Activated CD4-positive, alpha-beta T cell treated with anti-CD3 and anti-CD28 coated beads, Interleukin-2, amount 50 U/mL, for 4 hours (primary cell): ENCODE measurements at places on chromosomes 6 and 20.

- no peak for DNase-seq
Observed at GRCh38 chr6:56529594-56530191, 113.0 kb downstream of the DST start.

DNA sequence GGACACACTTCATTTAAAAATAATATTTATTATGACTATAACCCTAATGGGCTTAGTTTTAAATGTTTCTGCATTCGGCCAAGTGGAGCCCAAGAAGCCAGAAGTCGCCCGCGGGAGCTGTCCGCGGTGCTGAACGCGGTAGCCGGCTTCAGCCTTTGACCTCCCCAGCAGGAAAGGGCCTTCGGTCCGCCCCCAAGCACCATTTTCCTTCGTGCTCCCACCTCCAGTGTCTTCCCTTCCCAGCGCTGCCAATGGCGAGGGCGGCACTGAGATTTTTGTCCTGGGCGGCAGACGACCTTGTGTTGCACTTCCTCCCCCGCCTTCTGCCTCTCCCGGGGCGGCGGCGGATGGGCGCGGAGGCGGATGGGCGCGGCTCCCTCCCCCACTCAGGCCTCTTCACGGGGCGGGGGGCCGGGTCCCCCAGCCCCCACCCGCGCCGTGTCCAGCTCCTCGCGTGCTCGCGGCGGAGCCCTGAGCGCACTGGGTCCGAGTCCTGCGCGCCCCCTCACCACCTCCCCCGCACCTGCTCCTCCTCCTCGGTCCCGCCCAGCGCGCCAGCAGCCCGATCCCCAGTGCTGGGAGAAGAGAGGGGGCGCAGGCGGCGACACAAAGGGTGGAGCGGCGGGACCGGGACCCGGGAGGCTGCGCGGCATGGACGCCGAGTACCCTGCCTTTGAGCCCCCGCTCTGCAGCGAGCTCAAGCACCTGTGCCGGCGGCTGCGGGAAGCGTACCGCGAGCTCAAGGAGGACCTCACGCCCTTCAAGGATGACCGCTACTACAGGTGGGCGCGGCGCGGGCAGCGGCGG lies 23.6 kb upstream of the TMEM181 start:
- DNase-seq = peak; percentile 43

GRCh38 chr6:5645328-5646290 lies 361.1 kb downstream of the NRN1 start:
- DNase-seq = no peak

- no peak for DNase-seq
Observed at GRCh38 chr6:77786935-77787629, 134.2 kb downstream of the MEI4 start.

GRCh38 chr20:1203630-1204029 lies 376 bp downstream of the C20orf202 start:
- DNase-seq = no peak

DNA sequence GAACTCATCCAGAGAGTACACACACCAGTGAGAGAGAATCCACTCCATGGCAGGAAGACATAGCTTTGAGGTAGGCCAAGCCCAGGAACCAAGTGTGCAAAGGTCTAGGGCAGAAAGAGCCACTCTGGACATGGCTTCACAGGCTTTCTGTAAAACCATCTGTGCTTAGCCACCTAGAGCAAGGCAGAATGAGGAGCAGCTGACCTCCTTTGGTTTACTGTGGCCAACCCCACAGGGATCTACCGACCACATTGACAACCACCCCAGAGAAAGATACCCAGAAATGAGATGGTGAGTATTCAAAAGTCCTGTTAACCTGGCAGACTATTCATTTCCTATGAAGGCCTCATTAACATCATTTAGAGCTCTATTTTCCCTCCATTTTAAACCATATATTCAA lies 10.5 kb downstream of the ZHX3 start:
- no peak for DNase-seq

DNA sequence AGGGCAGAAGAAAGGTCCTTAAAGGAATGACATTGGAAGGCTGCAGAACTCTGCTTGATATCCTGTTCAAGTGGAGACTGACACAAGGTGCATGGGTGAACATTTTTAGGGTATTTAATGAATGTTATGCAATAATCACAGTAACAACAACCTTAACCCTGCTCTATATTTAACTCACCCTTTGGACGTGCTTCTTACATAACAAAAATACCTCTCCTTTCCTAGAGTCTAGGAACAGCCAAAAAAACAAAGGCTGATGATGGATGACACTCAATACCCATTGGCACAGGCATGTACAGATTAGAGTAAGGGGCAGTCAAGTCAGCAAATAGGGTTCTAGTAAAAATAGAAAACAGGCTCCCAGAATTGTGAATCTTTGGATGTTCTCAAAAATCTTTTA lies 30.6 kb downstream of the ROS1 start:
- no peak for DNase-seq
